ENCODE measurements at places on chromosomes 2 and 18.

GRCh38 chr2:101241158-101241557 is 11.5 kb upstream of the CNOT11 start:
- no peak for DNase-seq

GRCh38 chr2:111095434-111095833 is 25.3 kb upstream of the BCL2L11 start:
- no peak for DNase-seq

GRCh38 chr2:217325816-217326215 is 466.0 kb upstream of the TNP1 start:
- DNase-seq = no peak

GRCh38 chr2:43090317-43090716 is 136.1 kb downstream of the ZFP36L2 start:
- DNase-seq = no peak

DNA sequence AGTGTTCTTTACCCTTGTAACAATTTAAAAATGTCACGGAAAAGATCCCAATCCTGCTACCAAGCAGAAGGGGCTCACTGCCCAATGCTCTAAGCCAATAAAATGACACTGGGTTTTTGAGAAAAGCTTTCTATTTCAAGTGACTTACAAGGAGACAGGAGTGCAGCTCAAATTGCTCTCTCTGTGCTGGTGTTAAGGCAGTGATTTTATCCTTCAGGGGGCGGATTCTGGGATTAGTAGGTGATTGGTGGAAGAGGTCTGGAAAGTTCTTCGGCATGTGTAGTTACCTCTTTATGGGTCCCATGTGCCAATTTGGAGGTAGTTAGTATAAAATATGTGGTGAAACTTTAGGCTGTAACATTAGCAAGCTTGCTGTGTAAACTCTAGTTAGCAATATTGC is 27.4 kb upstream of the MCM6 start:
- DNase-seq = no peak

DNA sequence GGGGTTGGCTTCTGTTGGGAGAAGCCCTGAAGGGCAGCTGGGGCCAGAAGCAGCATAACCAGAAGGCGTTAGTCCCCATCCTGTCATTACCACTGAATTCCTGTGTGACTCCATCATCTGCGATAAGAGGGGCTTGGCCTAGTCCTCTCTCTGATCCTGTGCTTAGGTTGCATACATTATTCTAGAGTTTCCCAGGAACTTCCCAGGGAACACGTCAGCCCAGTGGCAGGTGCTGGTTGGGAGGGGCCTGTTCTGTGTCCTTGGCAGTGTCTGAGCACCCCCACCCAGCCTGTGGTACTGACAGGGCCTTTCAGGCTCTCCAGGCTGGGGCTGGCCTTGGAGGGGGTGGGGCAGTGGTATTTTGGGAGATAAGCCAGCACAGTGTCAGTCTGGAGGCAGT is 4.5 kb upstream of the TOGARAM2 start:
- DNase-seq = no peak

DNA sequence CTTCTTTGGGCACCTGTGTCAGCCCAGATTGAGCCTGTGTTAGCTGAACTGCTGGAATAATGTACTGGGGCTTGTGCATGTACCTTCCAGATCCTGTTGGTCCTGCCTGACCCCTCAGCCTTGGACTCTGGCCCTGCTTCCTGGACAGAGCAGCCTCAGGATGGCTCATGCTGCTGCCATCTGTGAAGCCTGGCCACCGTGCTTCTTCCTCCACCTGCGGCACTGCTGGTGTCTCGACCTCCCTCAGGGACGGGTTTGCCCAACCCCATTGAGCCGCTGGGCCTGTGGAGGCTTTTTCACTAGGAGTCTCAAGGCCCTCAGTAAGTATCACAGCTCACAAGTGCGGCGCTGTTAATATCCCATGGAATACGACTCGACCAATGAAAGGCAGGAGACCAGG is 342.7 kb downstream of the TGIF1 start:
- no peak for DNase-seq

GRCh38 chr2:96625571-96626552 is 12.2 kb downstream of the KANSL3 start:
- DNase-seq = no peak

DNA sequence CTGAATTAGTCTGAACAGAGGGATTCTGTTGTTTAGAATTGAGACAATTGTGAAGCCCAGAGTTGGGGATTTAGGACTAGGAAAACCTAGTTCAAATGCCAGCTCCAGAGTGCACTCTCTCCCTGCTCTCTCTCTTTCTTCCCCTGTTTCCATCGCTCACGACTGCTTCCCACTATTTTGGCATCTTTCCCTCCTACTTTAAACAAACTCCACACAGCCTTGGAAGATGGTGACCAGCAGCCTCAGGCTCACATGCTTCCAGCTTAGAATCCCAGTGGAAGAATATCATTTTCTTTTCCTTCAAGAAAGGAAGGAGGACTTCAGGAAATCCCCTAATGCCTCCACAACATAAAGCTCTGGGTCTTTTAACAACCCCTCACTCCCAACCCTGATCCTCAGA is 6.1 kb upstream of the DNMT3A start:
- no peak for DNase-seq

- no peak for DNase-seq
Observed at GRCh38 chr2:174878537-174879147, 114.4 kb upstream of the CHRNA1 start.

GRCh38 chr2:70895249-70895648 is 40.5 kb upstream of the ATP6V1B1 start:
- DNase-seq = no peak

DNA sequence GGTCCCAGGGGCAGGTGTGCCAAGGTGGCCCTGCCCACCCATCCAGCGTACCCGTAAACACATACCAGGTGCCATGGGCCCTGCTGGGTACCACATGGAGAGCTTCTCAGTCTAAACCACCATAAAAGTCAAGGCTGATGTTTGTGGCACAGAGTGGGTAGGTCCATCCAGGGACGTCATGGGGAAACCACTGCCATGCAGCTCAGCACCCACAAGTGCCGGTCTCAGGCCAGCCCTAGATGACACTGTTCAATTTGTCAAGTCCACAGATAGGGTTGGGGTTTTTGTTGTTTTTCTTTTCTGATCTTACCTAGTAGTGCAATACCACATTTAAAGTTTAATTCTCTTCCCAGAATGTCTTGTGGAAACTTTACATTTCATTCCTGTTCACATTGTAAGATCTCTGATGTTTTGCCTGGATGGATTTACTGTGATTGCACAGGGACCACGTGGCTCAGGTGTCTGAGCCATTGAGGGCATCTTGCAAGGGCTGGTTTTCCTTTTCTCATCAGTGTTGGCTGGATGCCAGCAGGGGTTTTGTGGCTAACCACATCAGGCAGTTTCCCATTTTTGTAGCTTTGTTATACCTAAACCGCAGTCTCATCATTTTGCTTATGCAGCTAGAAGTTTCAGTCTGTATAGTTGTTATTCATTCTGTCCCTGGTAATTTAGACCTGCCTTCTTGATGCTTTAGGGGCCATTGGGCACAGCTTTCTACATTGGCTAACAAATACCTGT is 64.7 kb downstream of the STK25 start:
- no peak for DNase-seq

GRCh38 chr2:127012215-127012614 is 94.7 kb downstream of the BIN1 start:
- no peak for DNase-seq

DNA sequence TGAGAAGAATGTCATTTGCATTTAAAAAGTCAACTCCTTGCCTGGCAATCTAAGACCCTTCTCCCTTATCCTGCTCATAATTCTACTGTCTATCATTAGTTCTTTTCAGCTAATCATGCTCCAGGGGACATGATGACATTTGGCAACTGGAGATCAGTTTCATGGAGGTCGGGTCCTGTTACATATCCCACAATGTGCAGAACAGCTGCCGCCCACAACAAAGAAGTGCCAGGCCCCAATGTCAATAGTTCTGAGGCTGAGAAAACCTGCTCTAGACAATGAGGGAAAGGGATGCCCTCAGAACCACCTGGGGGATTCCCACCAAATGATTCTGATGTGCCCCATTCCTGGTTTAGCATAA is 53.4 kb upstream of the IL1RL1 start:
- DNase-seq = no peak

DNA sequence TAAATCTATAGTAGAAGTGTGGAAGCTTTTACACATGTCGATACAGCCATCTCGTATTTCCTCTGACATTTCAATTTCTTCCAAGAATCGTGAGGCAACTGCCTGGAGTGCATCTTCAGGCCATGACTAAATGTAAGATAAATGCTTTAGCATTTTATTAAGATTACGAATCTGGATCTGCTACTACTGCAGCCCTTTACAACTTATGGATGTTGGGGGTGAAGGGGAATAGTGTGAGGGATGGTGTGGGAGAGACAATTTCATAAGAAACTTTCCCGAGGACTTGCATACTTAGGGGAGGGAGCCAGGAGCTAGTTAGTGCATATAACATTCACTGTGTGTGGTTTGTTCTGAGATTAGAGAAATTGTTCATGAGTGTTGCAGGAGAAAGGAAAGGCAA is 204.8 kb downstream of the SLC39A10 start:
- no peak for DNase-seq

DNA sequence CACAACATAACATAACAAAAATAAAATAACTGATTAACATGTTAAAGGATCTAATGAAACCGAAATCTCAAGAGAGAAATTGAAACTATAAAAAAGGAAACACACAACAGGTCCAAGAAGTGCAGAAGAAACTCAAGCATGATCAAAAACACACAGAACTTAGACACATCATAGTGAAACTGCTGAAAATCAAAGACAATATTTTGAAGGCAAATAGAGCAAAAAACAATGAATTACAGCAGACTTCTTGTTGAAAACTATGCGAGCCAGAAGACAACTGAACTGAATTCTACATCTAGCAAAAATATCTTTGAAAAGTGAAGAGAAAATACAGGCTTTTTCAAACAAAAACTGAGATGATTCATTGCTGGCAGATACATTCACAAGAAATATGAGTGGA is 61.3 kb downstream of the UGP2 start:
- DNase-seq = no peak

GRCh38 chr2:185338104-185338503 is 400.5 kb upstream of the FSIP2 start:
- DNase-seq = no peak

DNA sequence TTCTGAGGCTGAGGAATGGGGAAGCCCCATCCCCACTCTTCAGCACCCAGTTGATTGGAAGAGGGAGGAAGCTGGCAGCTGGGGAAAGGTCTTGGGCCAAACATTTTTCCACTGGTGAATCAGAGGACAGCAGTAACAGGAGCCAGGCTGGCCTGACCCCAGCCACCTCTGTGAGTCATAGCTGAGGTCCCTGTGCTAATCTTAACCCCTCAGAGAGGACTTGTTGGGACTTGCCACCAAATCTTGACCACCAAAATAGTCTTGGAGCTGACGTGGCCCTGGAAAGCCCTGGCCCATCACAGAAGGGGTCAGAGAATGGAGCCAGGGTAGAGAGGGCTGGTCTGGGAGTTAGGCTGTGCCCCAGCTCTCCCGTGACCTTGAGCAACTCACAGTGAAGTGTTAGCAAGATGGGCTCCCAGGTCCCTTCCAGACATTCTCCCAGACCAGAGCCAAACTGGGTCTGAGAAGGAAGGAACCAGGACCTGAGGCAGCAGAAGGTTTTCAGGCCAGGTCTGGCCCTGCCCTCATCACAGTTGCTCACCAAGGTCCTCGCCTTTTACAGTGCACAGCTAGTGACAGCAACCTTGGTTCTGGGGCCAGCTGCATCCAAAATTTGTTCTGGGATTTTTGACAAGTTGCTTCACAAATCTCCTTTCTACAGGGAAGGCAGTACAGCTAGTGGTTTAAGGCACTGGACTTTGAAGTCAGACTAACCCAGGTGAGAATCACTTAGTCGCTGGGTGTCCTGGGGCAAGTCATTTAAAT is 266.6 kb downstream of the CYP26B1 start:
- no peak for DNase-seq

GRCh38 chr2:192194265-192194865 is 368 bp downstream of the TMEFF2 start:
- DNase-seq = peak; percentile 14

DNA sequence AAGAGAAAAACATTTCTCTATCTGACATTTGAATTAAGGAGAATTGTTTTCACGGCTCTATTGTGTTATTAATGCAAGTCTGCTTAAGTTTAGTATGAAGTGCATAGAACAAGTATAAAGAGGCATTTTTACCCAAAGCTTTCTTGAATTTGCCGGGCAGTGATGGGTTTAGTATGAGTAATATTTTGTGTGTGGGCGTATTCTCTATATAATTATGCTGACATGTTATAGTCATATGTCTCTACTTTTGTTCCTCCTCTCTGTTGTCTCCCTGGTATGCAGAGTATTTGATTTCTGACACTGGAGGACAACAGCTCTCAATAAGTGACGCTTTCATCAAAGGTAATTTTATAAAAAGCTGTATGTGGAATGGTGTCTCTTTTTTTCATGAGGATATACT is 45.9 kb downstream of the PIKFYVE start:
- DNase-seq = no peak
